ENCODE measurements at places on chromosomes 1 and 21.

DNA sequence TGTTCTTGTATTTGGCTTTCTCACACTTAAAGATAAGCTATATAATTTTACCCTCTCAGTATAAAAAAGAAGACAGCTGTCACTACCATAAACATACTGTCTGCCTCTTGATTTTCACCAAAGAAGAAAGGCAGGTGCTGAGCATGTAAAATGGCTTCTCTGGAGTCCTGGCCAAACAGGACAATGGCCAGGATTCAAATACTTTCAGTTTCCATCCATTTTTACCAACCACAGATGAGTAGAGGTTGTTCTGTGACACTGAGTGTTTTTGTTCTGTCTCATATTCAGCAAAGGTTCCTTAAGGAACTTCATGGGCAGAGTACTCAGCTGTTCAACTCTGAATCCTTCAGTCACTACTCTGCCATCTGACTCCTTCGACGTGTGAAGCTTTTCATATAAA lies 29.4 kb upstream of the RAB3GAP2 start:
- DNase-seq: no peak

DNA sequence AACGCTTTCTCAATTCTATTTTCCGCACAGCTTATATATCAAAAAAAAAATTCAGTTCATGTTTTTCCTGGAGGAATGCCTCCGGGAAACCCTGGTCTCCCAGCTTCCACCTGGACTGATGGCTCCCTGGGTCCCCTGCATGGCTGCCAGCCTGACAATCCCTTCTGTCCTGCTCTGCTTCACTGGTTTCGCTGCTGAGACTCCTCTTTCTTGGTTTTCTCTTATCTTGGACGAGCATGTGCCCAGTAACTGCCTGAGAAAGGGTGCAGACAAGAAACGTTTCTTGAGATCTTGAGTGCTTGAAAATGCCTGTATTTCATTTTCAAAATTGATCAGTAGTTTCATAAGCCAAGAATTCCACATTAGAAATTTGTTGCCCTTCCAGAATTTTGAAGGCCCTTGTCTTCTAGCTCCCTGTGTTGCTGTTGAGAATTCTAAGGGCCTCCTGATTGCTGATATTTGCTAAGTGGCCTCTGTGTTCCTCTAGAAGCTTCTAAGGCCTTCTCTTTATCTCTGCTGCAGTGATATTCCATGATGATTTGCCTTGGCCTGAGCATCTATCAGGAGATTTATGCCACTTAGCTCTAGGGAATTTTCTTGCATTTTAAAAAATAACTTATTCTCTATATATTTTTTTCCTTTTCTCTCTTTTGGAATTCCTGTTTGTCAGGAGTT lies 44.7 kb downstream of the ETS2 start:
- DNase-seq: no peak

DNA sequence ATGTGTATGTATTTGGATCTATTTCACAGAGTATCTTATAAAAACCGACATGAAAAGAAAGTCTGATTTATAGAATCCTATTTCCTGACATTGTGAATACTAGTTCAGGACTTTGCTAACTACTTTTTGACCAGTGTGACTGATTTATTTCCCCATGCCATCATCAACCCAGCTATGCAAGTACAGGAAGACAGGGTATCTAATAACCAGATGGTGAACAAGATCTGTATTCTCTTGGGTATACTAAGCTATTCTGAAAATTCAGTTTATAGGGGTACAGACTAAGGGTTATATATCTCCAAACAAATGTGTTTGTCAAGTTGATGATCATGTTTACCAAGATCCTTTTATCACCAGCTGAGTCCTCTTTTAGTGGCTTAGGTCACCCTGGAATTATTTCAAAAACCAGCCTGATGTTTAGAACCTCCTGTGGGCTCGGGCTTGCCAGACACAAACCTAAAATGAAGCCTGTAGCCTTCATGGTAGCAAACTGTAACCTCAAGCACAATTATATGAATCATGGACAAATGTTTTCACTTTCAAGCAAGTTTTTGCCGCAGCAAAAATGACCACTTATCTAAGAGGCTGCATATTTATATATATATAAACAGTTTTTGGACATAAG lies 185.1 kb downstream of the FGGY start:
- DNase-seq: no peak

DNA sequence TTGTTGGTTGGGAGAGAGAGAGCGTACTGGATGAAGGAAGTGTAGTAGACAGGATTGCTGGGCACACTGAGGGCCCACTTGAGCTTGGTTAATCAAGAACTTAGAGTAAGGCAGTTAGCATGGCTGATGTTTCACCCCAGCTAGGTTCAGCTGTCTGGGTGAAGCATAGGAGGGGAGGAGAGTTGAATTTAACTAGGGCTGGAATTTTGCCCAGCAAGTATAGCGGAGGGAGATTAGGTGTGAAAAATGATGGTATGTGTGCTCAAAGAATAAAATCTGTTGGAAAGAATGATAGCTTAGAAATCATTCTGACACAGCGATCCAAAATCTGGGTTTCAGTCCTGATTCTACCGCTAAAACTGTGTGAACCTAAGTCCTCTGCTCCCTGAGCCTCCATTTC lies 461.5 kb upstream of the PROX1 start:
- DNase-seq: no peak

GRCh38 chr1:221622389-221622788 lies 119.5 kb downstream of the DUSP10 start:
- no peak for DNase-seq

DNA sequence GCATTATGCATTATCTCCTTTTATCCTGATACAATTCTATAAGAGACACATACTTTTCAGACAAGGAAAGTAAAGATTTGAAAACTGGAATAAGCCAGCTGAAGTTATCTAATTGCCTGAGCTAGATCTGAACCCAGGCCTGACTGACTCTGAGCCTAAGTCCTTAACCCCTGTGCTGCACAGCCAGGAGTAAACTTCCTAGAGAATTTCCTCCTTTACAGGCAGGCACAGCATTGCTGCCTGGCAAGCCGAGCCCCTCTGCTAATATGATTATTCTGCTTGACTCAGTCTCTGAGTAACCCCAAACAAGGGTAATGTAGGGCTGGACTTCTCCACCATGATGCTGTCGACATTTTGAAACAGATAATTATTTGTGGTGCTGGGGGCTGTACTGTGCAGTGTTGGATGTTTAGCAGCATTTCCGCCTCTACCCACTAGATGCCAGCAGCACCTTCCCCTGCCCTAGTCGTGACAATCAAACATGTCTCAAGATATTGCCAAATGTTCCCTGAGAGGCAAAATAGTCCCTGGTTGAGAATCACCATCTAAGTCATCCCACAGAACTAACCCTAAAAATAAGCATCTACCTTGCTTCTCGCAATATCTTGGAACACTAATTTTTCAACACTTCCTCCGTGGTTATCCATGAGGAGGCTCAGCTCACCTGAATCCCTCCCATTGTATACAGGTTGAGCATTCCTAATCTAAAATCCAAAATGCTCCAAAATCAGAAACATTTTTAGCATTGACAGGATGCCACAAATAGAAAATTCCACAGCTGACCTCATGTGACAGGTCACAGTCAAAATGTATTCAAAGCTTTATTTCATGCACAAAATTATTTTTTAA lies 18.5 kb downstream of the CAMK1G start:
- DNase-seq: peak; percentile 19
